Activated CD8-positive, alpha-beta memory T cell treated with anti-CD3 and anti-CD28 coated beads for 48 hours (primary cell): ENCODE measurements at places on chromosomes 3 and 15.

DNA sequence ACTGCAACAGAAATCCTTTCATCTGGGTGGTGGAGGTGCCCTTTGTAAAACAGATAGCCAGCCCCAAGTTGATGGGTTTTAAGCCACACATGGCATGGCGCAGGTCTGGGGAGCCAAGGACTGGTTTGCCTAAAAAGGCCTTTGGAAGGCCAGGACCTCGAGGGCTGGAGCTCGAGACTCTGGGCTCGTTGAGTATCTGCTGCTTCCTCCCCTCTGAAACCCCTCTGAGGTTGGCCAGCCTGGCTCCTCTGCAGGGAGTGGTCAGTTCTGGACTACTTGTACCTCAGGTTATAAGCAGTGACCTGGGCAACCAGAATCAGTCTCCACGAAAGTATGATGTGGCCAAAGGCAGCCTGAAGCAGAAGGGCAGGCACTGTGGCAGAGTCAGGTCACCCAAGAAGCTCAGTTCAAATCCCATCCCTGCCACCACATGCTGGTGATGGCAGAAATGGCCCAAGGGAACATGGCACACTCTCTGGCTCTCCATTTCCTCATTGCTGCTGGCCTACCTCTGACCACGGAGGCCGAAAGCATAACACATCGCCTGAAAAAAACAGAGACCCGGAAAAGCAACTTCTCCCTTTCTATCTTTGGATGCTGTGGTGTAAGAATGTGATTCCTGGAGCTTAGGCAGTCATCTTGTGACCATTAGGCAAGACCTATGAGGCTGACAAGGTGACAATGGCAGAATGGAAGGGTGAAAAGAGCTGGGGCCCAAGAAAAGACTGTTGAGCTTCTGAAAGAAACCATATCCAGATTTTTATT is 51.2 kb downstream of the WNT7A start:
- DNase-seq, result no peak

- no peak for DNase-seq
These were observed 253.3 kb downstream of the CLSTN2 start for GRCh38 chr3:140188285-140188684.

DNA sequence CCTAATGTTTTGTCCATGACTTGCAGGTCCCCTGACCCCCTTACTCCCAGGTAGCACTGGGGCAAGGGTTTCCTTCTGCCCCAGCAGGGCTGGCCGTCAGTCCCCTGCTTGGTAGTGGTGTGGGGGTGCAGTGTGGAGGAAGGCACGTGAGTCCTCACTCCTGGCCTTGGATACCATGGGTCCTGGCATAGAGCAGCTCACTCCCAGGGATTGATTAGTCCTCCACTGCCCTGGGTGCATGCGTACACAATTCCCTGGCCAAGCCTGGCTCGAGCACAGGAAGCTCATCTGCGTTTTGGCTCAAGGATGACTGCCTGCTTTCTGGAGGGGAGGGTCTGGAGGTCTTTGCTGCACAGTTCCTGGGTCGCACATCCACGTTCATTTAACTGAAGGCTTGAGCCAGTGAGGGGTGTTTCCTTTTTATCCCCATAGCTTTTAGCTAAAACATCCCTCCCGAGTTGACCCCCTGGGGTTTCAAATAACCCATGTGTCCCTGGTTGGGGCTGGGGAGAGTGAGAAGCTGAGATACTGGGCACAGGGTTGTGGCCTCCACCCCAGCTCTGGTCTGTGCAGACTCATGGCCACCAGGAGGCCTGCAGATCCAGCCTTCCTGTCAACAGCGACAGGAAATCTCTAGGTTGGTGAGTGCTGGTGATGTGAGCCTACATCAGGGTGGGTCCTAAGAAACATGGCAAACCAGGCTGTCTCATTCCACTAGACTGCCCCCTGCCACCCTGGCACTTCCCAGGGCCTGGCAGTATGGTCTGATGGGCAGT is 11.5 kb downstream of the HEMK1 start:
- DNase-seq, result no peak

GRCh38 chr15:101528108-101528916 is 38.8 kb upstream of the PCSK6 start:
- no peak for DNase-seq

- no peak for DNase-seq
These were observed 33.5 kb downstream of the EBLN2 start for GRCh38 chr3:73094951-73095350.

DNA sequence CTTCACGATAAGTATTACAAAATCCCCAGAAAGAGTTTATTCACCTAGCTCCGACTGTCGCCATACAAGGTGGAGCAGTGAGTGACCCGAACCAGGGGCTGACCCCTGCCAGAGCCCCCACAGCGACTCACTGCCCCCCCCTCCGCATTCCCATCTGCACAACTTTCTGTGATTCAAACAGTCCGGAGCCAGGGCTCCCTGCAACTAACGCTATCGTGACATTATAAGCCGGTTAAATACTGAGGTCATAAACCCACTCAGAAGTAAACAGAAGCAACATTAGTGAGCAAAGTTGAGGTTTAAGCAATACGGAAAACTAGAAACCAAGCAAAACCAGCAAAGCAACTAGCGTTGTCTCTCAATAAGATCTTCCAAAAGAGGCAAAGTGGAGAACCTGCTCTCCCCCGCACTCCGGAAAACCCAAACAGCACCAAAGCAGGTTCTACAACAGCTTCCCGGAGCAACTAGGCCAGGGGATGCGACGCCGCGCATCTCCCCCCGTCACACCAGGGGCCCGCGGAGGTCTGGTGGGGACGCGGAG is 642 bp downstream of the SCAP start:
- no peak for DNase-seq

DNA sequence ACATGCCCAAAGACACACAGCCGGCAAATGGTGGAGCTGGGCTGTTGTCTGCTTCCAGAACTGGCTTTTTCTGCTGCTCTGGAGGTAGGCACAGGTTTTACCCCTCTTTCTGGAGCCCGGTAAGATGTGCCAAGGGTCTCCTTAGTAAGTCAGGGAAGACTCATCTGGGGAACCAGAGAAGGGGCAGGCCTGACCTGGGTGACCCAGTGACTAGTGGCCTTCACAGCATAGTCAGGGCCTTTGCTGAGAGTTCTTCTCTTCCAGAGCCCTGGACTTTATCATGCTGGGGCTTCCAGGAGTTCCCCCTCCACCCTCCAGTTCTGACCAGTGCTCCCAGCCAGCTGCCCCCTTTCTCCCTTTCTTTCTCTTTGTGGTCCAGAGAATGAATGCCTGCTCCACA is 3.2 kb downstream of the CD276 start:
- DNase-seq, result no peak
